ENCODE measurements at places on chromosomes 6 and 20. TPM values are rescaled to one million over a fixed set of nuclear protein-coding genes. Genes with fewer than 3 reads are reported as not detected.
A peak's percentile ranks its signal among the peaks of the same experiment; 100 is the strongest.

DNA sequence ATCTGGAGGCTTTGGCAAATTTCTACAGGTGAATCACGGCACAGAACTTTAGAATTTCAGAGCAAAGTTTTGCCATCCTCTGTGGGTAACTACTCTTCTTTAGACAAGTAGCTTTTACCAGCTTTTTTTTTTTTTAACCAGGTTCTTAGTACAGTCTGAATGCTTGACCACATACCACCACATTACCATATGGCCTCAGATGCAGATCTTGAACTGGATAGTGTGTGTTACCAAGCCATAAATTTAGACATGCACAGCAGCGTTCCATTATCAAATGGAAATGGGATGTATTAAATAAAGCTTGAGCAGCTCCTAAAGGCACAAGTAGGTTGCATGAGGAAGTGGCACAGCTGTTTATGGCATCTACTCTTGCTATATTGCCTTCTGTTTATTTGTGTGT, 38.3 kb upstream of the PRSS16 start:
- no peaks in the 10 kb centered on the region for H3K27me3 ChIP-seq
- H3K4me1 ChIP-seq: peaks cover 10% of the 10 kb centered on the region

DNA sequence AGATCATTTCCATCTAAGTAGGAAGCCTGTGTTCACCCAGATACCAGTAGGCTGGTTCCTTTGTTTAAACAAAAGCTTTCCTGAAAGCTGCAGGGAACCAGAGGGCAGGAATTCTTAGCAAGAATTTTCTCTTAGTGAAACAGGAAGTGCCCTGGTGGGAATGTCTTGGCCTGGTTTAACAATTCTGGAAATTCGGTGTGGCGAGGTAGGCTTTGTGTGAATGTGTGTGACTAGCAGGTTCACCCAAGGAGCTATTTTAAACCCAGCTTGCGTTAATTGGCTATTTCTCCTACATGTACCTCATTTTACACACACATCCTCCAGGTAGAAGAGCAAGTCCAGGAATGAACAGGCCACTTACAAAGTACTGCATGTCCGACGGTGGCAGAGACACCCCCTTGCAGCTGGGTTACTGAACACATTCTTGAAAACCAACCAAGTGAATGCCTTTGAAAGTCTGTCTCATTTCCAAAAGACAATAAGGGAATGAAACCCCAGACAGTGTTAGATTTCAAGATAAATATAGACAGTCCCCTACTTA, 64.6 kb downstream of the GFOD1 start:
- peaks cover 12% of the 10 kb centered on the region for H3K4me1 ChIP-seq
- no peaks in the 10 kb centered on the region for H3K27me3 ChIP-seq
- H3K36me3 ChIP-seq: no peaks in the 10 kb centered on the region
- H3K27ac ChIP-seq: peak overlapping the region; percentile 85
- DNase-seq: peak; percentile 91
- no peak overlapping the region for H3K4me3 ChIP-seq

DNA sequence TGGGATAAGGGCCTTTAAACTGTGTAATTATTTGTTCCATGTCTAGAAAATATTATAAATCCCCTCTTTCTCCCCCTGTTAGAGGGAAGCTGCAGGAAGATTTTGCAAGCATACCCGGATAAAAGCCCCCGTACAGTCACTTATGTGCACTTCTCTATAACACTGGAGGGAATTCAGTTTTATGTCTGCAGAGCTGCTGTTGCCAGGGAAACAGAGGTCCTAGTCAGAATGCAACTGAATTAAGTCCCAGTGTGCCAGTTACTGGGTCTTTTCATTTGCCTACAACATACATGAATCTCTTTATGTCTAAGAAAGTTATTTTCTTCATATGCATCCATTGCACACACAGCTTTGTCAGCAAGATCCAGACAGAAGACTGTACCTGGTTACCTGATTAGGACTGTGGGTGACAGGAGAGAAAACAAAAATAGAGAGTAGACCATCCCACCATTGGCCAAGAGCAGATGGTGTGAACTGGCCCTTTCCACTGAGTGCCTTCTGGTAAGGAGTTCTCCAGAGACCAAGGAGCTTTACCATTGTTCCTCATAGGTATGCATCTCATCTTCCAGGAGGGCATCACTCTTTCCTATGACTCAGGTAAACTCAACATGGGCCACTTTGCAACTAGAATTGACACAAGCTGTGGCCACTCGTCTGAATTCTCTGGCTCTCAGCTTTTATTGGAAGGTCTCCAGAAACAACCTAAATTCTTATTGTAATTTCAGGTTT, 180.8 kb upstream of the PHACTR1 start:
- no peaks in the 10 kb centered on the region for H3K36me3 ChIP-seq
- no peak for DNase-seq
- H3K4me3 ChIP-seq: no peak overlapping the region
- no peaks in the 10 kb centered on the region for H3K4me1 ChIP-seq

DNA sequence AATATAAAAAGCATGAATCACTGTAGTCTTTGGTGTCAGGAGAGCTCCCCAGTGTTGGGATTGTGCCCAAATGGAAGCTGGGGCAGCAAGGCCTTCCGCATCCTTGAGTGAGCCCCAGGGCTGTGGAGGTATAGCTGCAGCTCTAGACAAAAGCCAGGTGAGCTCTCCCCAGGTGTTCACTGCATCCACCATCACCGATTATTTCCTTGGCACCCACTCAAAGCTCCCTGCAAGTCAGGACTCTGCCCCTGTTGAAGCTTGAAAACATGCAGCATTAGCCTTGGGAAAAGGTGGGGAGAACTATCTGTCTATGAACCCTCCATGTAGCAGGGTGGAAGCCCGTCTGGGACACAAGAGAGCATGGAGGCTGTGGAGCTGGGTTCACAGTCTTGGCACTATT, 228.8 kb downstream of the BMP7 start:
- no peak overlapping the region for H3K27ac ChIP-seq
- H3K4me3 ChIP-seq: no peak overlapping the region
- H3K36me3 ChIP-seq: no peaks in the 10 kb centered on the region
- no peaks in the 10 kb centered on the region for H3K4me1 ChIP-seq
- DNase-seq: no peak
- peaks cover 8% of the 10 kb centered on the region for H3K27me3 ChIP-seq

- no peaks in the 10 kb centered on the region for H3K27me3 ChIP-seq
- H3K4me1 ChIP-seq: no peaks in the 10 kb centered on the region
- no peak overlapping the region for H3K27ac ChIP-seq
- no peak for DNase-seq
- H3K36me3 ChIP-seq: no peaks in the 10 kb centered on the region
These were observed 207.6 kb downstream of the OGFRL1 start for GRCh38 chr6:71496018-71496721.

DNA sequence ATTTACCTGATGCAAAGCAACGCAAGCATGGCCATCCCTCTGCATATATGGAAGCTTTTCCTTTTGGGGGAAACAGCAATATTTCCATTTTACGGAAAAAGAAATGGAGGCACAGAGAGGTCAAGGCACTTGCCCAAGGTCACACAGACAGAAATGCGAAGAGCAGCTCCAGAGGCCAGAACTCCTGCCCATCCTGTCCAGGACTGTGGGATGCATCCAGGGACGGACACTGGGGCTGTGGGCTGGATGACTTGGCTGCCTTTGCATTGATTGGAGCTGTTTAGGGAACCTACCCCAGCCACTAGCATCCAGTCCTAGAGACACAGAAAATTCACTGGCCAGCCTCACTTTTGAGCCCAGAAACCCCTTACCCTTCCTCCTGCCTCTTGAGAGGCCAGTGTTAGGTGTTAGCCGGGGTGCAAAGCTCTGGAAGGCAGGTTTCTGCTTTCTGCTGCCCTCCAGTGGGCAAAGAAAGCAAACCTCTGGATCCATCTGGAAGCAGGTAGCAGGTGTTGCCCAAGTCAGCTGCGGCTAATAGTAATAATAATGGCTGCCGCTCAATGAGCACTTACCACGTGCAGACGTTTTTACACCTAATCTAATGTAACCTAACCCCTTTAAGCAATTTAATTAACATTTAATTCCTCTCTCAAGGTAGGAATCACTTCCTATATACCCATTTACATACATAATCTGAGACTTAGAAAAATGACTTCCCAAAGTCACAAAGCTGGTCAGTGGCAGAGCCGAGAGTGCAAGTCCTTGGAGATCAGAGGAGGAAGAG, 31.7 kb upstream of the CCN5 start:
- peaks cover 8% of the 10 kb centered on the region for H3K4me1 ChIP-seq
- no peak overlapping the region for H3K27ac ChIP-seq
- no peak overlapping the region for H3K4me3 ChIP-seq
- H3K36me3 ChIP-seq: no peaks in the 10 kb centered on the region
- H3K27me3 ChIP-seq: no peaks in the 10 kb centered on the region

XKR7 gene
- total RNA-seq: 3.1 TPM

FAM83C gene
- total RNA-seq: not detected

ZNF133 gene
- total RNA-seq: 21.6 TPM

GRCh38 chr20:19849341-19850197, 91.5 kb downstream of the RIN2 start:
- no peak overlapping the region for H3K4me3 ChIP-seq
- H3K4me1 ChIP-seq: no peaks in the 10 kb centered on the region
- no peak overlapping the region for H3K27ac ChIP-seq
- no peaks in the 10 kb centered on the region for H3K27me3 ChIP-seq
- no peaks in the 10 kb centered on the region for H3K36me3 ChIP-seq
- no peak for DNase-seq

- DNase-seq: no peak
- no peaks in the 10 kb centered on the region for H3K36me3 ChIP-seq
- H3K4me1 ChIP-seq: no peaks in the 10 kb centered on the region
- H3K27ac ChIP-seq: no peak overlapping the region
These were observed 760.6 kb upstream of the CHD6 start for GRCh38 chr20:42378826-42379225.

GRCh38 chr20:44773070-44773829, 27.6 kb downstream of the KCNK15 start:
- H3K27ac ChIP-seq: no peak overlapping the region
- H3K4me3 ChIP-seq: no peak overlapping the region
- H3K27me3 ChIP-seq: peaks cover 11% of the 10 kb centered on the region
- H3K4me1 ChIP-seq: no peaks in the 10 kb centered on the region
- H3K36me3 ChIP-seq: no peaks in the 10 kb centered on the region

ULBP3 gene
- total RNA-seq: 3.8 TPM

NOX3 gene
- not detected for total RNA-seq

- peaks cover 58% of the 10 kb centered on the region for H3K27me3 ChIP-seq
- DNase-seq: peak; percentile 94
- no peaks in the 10 kb centered on the region for H3K36me3 ChIP-seq
- H3K4me1 ChIP-seq: peaks cover 7% of the 10 kb centered on the region
These were observed 85.7 kb upstream of the FOXC1 start for GRCh38 chr6:1524040-1524480.

DNA sequence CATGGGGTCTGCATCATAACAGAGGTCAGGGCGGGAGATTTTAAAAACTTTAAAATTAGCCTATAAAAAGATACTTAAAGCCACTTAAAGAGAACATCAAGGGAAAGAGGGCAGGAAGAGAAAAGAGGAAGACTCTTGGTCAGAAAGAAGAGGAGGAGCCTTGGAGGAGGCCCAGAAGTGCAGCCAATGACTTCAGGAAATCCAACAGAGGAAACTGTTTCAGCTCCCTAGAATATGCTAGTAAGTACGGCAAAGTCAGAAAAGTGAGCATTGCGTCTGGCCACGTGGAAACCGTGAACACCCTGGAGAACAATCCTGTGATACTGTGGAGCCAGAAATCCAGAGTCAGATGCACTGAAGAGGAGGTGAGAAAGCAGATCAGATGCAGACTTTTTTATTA, 22.5 kb upstream of the NHSL1 start:
- H3K4me3 ChIP-seq: no peak overlapping the region
- H3K27me3 ChIP-seq: no peaks in the 10 kb centered on the region
- H3K4me1 ChIP-seq: no peaks in the 10 kb centered on the region
- no peak overlapping the region for H3K27ac ChIP-seq

GRCh38 chr6:76742919-76743318, 670.5 kb upstream of the IMPG1 start:
- H3K4me1 ChIP-seq: no peaks in the 10 kb centered on the region
- H3K36me3 ChIP-seq: no peaks in the 10 kb centered on the region
- H3K27ac ChIP-seq: no peak overlapping the region
- DNase-seq: no peak
- no peaks in the 10 kb centered on the region for H3K27me3 ChIP-seq
